IPS-NIHi11 (cell line): ENCODE measurements at places on chromosomes 2 and 18.

DNA sequence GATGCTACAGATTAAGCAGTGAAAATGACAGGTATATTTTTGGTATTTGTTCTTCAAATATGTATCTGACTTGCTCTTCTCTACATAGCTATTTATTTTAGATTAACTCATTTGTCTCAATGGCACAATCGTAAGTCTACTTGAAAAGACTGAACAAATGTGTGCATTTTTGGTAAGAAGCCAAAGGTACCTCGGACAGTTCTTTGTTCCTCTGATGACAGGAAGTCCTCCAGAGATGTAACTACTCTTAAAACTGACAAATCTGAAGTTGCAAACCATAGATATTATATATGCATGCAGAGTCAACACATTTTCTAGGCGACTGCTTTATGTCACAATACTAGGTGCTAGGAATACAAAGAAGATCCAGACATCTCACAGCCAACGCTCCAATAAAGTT is 36.7 kb downstream of the NDUFAF7 start:
- no peak for DNase-seq

DNA sequence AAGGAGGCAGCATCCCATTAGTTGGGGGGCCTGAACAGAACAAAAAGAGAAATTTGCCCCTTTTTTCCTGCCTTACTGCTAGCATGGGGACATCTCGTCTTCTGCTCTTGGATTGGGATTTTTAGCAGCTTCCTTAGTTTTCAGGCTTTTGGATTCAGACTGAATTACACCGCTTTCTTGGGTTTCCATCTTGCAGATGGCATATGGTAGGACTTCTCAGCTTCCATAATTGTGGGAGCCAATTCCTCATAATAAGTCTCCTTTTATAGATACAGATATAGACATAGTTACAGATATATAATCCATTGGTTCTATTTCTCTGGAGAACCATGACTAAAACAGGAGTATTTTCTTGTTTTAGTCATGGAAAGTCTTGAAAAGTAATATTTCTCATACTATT is 5.2 kb upstream of the RAPGEF4 start:
- no peak for DNase-seq

DNA sequence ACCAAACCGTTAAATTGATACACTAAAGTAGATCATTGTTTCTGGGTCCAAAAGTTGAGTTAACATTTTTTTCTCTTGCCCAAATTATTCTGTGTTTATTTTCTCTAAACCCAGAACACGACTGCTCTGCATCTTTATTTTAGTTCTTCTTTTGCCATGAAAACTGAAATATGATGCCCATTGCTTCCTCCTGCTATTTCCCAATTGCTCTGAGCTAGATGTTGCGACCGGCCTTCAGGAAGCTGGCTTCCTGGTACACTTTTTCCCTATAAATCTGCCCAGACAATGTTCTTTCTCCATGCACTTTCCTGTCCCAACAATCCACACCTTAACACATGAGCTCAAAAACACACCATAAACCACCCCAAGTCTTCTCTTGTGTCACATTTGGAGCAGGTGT is 501.4 kb downstream of the FBXO15 start:
- no peak for DNase-seq

DNA sequence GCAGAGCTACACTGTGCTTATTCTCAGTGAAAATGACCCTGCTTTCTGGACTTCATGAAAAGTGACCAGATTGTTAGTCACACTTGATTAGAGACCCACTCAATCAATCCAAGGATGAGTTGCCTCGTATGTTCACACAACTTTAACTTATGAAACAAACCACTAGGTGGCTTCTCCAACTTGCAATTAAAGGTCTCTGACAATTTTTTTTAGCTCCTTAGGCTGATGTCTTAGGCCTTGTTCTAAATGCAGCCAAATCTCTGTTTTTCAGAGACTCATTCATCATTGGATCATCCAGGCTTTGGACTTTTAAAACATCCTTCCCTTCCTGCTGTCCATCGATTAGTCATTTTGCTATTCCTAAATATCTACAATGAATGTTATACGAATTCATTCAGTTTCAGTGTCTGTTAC is 63.4 kb downstream of the MREG start:
- peak; percentile 39 for DNase-seq

DNA sequence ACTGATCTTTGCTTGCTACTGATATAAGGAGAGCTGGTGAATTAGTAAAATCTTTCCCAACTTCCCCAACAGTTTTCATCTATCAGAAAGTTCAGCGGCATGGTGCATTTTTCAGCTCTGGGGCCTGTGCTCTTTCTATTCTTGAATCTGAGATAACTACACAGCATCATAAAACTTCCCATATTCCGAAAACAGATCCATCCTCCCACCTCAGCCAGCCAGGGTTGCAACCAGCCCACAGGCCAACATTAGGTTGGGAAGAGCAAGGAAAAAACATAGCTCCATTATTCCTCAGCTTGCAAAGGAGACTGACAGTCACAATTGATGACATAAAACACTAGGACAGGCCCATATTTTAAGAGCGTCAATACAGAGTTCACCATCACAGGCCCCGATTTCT is 297.2 kb downstream of the SETBP1 start:
- DNase-seq = no peak
